ENCODE measurements at places on chromosomes 2 and 18.

GRCh38 chr2:121777699-121778058, 22.2 kb downstream of the TSN start:
- DNase-seq = no peak

GRCh38 chr2:59033661-59034060, 792.5 kb upstream of the FANCL start:
- no peak for DNase-seq

DNA sequence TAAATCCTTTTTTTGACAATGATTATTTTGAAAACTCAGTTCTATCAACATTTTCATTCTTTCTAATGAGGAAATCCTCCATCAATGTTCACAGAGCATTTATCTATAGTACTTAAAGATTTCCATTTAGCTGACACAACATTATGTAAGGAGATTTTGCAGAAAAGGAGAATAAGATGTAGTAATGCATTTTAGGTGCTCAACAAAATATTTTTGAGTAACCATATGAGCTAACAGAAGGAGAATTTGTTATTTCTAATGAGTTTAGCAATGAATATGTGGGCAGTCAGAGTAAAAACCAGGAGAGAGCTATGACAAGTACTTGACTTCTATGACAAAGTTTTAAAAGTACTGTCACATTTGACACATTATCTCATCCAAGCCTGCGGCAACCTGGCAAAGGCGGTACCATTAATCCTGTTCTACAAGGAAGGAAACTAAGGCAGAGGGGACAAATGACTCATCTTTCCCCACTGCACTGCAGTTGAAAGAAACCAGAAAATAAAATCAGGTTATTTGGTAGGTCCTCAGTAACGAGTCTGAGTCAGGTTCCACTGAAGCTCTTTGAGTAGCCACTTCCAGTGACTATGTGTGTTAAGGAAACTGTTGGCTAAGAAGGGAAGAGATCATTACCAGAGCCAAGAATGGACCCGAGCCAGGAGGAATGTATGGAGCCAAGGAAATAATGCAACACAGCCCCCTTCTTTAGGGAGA, 134.1 kb upstream of the ITGB6 start:
- no peak for DNase-seq

DNA sequence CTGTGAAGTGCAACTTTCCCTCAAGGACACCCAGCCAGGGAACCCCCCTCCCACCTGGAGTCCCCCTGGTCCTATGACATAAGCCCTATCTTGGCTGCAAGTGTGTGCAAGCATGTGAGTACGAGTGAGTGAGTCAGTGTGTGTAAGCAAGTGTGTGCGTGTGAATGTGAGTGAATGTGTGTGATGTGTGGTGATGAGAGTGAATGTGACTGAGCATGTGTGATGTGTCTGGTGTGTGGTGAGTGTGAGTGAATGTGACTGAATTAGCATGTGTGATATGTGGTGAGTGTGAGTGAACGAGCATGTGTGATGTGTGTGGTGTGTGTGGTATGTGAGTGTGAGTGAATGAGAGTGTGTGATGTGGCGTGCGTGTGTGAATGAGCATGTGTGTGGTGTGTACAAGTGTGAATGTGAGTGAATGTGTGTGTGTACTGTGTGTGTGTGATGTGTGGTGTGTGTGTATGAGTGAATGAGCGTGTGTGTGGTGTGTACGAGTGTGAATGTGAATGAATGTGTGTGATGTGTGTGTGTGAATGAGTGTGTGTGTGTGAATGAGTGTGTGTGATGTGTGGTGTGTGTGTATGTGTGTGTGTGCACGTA, 68.8 kb upstream of the SMAD7 start:
- no peak for DNase-seq

DNA sequence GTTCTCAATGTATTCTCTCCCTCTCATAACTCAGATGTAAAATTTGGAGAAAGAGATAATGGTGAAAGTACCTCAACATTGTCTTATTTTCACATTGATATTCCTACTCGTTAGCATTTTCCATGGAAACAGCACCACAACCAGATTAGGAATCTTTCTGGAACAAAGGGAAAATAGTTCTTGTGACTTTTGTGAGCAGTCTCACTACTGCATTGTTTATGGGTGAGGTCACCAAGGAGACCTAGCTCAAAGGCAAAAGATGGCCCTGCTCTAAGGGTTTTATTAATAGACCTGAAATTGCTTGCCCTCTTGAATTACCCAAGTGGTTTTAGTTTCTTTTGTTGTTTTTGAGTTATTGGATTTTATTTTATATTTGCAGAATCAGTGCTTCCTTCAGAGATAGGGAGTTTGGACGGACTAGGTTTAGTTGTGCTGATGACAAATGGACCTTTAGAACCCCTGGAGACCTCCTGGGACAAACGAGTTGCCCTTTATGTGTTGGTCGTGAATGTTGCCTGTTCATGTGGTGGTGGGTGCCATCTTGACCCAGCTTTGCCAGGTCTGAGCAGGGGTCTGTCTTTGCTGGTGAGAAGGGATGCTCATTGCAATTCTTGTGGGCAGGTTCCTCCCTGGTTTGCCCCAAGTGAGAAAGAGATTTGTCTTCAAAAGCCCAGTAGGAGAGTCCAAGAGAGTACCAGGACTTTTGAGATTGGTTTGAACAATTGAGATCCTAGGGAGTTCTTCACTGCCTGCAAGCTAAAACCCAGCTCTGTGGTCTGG, 58.1 kb downstream of the INPP4A start:
- no peak for DNase-seq

- no peak for DNase-seq
These were observed 340.3 kb downstream of the CELF4 start for GRCh38 chr18:37225279-37225678.

DNA sequence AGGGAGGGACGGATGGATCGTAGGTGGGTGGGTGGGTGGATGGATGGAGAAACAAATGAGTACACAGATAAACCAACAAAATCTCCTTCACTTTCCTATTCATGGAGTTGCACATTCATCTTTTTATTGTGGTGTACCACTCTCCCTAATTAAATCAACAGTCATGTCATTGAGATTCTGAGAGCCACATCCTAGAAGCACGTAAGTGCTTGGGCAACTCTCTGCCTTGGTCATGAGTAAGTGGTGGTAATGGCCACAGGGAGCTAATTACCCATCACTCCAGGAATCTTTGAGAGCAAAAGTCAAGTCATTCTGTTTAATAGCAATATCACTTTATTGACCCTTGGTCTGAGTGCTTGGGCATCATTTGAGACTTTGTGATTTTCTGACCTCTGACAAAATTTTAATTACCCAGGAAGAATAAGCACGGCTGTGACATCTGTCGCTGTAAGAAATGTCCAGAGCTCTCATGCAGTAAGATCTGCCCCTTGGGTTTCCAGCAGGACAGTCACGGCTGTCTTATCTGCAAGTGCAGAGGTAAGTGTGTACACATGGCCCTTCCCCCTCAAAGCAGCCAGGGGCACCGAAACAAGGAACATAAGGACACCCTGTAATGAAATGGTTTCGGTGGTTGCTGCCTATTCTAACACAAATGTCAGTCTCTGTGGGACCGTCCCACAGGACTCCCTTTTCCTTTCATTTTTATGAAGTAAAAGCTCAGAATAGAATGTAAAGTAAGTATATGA, 85.9 kb downstream of the FEZ2 start:
- DNase-seq = no peak

DNA sequence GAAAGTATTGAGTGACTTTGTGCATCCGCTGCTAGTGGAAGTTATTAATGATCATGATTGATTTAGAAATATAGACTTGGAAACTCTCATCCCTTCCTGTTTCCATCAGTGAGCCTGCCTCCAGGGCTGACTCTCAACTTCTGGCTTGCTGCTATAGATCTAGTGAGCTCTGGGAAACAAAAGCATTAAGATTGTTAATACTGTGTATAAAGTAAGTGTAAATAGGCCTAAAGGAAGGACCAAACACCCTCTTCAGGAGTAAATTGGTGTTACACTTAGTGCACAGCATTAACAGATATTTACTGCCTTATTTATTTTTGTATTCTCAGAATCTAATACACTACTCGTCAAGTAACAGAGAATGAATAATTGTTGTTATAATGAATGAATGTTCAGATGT, 285.6 kb downstream of the THSD7B start:
- DNase-seq = no peak

GRCh38 chr2:174774886-174775285, 10.6 kb upstream of the CHRNA1 start:
- DNase-seq = no peak

- no peak for DNase-seq
These were observed 88.3 kb downstream of the KCNS3 start for GRCh38 chr2:17966798-17967197.

- DNase-seq = no peak
These were observed 11.6 kb downstream of the PDE6D start for GRCh38 chr2:231769170-231770136.

- no peak for DNase-seq
These were observed 15.9 kb upstream of the SEC11C start for GRCh38 chr18:59123588-59124369.

DNA sequence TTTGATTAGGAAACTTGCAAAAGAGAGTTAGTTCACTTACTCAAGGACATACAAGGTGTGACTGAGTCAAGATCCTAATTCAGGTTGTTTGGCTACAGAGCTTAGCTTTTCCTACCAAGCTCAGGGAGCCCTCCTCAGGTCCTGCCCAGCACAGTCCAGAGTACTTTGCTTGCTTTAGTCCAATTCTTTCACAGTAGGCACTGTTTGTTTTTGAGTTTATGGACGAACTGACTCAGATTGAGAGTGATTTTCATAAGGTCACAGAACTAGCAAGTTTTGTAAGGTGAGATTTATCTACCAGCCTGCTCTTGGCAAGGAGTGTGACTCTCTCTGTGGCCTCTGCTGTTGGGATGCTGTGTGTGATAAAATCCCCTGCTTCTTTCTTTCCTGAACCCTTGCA, 310.5 kb downstream of the PTPRM start:
- DNase-seq = no peak

GRCh38 chr18:66682855-66683322, 79.0 kb upstream of the CDH19 start:
- no peak for DNase-seq

- no peak for DNase-seq
These were observed 101.7 kb upstream of the ZNF521 start for GRCh38 chr18:25453556-25454269.

DNA sequence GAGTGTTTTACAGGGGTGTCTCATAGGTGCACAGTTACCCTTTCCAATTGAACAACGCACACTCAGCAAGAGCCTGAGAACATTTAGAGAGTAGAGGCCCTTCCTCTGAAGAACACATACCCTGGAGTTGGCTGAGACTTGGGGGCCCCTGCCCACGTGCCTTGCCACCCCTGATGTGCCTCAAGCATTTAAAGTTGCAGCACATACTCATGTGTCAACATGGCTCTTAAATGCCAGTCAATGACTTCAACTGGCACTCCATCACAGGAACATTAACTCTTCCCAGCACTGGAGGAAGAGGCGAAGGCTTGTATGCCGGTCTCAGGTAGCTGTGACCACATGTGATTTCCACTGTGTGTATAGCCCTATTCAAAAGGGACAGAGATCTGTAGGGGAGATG, 57.4 kb downstream of the SPRED2 start:
- DNase-seq = no peak

DNA sequence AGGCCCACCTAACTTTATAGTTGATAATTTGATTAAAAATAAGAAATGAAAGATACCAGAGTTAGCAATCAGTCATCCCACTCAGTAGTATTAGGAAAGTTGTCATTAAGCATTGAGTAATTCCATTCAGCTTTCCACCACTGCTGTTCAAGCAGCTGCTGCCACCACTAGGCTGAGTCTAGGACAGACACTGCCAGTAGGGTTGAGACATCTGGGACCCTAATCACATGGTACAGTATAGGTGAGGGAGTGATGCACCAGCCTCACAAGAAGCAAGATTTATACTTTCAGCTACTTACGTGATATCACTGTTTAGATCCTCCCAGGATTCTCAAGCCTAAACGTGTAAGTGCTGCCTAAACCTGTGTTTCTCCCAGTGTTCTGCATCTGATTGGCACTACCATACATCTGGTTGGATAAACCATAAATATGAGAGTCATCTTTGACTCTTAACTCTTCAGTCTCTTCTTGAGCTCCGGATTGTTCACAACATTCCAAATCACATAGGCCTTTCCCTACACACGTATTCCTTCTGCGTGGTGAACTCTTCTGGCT, 3.2 kb downstream of the UBXN4 start:
- no peak for DNase-seq

DNA sequence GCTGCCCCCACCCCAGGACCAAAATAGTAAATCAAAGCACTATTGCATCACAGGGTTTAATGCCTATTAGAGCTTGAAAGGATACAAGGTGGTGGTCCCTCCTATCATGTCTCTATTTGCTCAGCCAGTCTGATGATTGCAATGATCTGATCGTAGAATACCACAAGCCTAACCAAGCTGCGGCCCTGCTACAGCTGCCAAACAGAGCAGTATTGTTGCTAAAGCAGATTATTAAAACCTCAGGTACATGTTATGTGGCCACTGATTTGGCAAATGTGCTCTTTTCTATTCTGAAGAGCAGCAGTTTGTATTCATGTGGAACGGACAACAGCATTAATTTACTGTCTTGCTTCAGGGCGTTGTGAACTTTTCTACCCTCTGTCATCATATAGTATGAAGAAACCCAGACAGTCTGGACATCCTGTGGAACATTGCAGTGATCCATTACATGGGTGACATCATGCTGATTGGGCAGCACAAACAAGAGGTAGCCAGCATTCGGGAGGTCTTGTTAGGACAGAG, 8.4 kb upstream of the VAPA start:
- no peak for DNase-seq

DNA sequence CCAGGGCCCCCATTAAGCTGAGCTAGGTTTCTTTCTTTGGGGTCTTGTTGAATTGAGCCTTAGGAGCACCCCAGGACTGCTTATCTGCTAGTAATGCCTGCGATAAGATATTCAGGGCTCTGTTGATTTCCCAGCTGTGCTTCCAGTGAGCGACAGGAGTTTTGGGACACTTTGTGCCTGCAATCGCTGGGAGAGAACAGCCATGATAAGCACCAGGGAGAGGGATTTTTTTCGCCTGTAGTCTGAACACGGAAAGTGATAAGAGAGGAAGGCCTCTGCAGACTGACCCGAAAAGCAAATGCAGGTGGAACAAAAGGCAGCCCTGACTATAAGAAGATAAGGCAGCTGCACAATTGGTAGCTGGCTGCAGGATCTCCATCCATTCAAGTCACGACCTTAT, 244.3 kb downstream of the CNTNAP5 start:
- no peak for DNase-seq

GRCh38 chr2:27875089-27875881, 14.9 kb downstream of the RBKS start:
- DNase-seq = no peak

DNA sequence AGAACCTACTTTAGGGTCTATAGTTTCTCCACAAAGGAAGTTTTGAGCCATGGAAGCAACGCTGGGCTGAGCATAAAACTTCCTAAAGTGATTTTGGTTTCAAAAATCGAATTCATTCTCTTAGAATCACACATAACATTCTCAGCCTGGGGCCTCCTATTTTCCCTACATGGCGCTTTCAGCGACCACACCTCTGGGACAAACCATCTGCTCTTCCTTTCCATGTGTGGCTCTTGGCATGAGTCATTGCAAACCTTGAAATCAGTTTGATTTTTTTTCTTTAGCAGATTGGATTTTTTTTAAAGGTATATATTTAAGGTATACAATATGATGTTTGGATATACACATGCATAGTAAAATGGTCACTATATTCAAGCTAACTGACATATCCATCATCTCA, 72.5 kb upstream of the APCDD1 start:
- no peak for DNase-seq
